Urothelium cell line (cell line): ENCODE measurements at places on chromosomes 2 and 18.

- DNase-seq, result peak; percentile 34
Measured at GRCh38 chr2:186256540-186256939, 229.5 kb upstream of the ZC3H15 start.

- no peak for DNase-seq
Measured at GRCh38 chr2:163723881-163724280, 11.9 kb downstream of the FIGN start.

- DNase-seq, result no peak
Measured at GRCh38 chr2:9549420-9549819, 6.2 kb downstream of the ADAM17 start.

DNA sequence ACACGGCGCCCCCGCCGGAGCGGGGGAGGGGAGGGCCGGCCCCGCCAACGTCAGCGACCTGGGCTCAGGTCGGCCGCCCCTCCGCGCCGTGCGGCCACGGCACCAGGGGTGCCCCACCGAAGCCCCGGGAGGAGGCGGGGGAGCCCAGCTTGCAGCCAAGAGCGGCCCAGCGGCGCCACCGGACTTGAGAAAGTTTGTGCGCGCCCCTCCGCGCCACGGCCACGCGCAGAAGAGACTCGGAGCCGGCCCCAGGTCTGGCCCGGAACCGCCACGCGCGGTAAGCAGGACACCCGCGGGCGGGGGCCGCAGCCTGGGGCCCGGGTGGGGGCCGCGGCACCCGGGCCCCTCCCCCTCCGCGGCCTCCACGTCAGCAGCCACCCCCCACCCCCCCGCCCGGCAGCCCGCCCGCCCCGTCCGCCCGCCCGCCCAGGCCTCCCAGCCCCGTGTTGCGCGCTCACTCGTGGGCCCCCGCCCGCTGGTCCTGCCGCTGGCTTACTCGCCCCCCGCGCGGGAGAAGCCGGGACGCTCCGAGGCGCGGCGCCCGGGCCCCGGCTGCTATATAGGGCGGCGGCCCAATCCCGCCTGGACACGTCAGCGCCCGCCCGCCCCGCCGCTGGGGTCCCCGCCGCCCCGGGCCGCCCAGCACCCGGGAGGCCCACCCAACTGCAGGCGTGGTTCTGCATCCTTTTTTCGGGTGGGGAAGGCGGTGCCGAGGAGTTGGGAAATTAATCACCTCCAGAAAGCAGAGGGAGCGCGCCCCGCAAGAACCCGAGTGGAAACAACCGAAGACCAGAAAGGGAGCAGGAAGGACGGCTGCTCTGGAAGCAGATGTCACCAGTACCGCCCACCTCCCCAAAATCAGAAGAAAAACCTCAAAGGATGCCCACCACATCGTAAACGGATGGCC is 42.9 kb downstream of the HDLBP start:
- peak; percentile 74 for DNase-seq

DNA sequence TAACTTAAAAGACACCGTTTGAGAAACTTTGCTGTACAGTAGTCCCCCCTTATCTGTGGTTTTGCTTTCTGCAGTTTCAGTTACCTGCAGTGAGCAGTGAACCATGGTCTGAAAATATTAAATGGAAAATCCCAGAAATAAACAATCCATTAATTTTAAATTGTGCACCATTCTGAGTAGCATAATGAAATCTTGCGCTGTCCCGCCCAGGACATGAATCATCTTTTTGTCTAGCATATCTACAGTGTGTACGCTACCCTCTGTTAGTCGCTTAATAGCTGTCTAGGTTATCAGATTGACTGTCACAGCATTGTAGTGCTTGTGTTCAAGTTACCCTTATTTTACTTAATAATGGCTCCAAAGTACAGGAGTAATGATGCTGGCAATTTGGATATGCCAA is 6.1 kb downstream of the ARPC2 start:
- no peak for DNase-seq

- DNase-seq, result no peak
Measured at GRCh38 chr2:186618696-186619095, 28.8 kb downstream of the ITGAV start.

DNA sequence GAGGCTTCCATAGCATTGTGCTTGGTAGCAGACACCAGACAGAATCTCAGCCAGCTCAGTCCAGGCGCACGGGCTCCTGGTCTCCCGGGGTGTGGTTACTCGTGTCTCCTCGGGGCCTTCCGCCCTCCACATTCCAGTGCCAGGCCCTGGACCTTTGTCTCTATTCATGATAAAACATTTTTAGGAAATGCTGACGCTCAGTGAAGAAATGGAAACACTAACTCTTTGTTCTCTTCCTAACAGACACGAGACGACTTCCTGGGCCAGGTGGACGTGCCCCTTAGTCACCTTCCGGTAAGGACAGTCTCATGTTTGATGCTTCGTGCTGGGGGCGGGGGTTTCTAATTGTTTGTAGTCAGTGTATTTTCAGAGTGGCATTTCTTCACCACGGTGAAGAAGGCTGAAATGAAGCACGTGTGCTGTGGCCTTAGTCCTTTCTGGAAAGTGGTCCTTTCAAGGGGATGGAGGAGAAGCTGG is 271.8 kb downstream of the NEDD4L start:
- peak; percentile 70 for DNase-seq

DNA sequence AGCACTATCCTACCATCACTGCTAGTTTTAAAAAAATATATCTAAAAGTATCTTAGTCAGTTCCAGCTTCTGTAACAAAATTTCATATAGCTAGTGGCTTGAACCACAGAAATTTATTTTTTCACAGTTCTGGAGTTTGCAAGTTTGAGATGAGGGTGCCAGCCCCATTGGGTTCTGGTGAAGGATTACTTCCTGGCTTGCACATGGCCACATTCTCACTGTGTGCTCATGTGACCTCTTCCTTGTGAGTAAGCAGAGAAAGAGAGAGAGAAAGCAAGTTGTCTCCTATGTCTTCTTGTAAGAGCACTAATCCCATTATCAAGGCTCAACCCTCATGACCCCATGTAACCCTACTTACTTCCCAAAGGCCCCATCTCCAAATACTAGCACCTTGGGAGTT is 158.9 kb downstream of the DOK6 start:
- no peak for DNase-seq

DNA sequence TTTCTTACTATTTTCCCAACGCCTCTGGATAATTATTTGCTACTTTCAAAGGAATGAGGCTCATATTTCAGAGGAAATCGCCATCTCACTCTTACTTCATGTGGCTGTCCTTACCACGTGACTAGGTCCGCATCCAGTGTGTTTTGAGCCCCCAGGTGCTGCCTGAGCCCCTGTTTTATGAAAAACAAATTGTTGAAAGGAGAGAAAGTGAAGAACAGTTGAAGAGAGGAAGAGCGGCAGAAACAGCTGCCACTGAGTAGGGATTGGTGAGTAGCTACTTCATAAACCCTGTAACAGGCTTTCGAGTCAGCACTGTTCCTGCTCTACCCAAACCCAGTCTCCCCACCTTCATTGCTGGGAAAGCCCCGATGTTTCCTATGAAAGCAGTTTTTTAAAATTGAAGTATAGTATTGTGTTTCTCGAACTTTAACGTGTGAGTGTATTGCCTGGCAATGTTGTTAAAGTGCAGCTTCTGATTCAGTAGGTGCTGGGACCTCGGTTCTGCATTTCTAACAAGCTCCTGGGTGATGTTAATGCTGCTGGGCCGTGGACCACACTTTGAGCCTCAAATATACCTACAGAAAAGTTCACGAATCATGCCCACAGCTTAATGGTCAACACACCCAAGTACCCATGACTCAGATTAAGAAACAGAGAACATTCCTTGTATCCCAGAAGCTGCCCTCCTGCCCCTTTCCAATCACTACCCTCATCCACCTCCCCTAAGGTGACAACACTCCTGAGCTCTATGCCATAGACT is 39.7 kb downstream of the TMEM177 start:
- no peak for DNase-seq

DNA sequence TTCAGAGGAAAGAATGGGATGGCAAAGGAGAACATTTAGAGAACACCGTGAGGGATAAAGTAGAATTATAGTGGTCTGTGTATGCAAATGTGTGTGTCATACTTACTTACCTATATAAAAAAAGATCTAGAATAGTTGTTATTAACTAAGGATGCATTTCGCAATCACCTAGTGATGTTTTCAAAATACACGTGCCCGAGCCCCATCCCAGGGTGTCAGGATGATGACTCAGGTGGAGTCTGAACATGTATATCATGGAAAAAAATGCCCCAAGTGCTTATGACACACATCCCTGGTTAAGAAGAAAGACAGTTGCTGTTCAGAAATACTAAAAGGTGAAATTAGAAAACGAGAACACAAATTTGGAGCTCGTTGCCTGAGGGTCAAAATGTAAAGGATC is 109.0 kb downstream of the CERS6 start:
- DNase-seq, result peak; percentile 29

- no peak for DNase-seq
Measured at GRCh38 chr2:105291981-105292380, 37.6 kb downstream of the TGFBRAP1 start.

DNA sequence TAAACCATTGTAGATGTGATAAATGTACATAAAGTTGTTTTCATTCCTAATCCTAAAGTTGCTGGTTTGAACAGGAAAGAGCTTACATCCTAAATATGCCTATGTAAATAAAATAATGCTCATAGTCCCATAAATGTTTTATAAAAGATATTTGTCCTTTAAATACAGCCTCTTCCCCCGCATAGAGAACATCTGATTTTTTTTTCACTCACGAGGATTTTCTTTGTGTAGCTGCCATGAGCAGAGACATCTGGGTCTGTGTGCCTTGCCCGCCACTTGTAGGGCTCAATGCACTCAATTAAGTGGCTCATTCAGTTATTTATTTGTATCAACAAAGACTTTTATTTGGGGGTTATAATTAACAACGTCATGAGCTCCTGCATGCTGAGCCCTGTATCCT is 72.8 kb downstream of the SOWAHC start:
- DNase-seq, result no peak

- no peak for DNase-seq
Measured at GRCh38 chr18:6156446-6156845, 258.3 kb downstream of the L3MBTL4 start.

- DNase-seq, result no peak
Measured at GRCh38 chr2:151243468-151243867, 18.2 kb downstream of the RBM43 start.
